Stimulated activated CD8-positive, alpha-beta memory T cell treated with anti-CD3 and anti-CD28 coated beads, Interleukin-15, amount 100 ng/mL, for 4 hours (primary cell): ENCODE measurements at places on chromosomes 3 and 15.

- no peak for DNase-seq
Measured at GRCh38 chr3:128011140-128011539, 41.1 kb upstream of the SEC61A1 start.

- DNase-seq, result no peak
Measured at GRCh38 chr15:96366526-96366877, 36.0 kb downstream of the NR2F2 start.

- DNase-seq, result no peak
Measured at GRCh38 chr3:25783661-25784512, 644 bp upstream of the NGLY1 start.

GRCh38 chr3:157130467-157131251, 29.3 kb downstream of the CCNL1 start:
- DNase-seq, result peak; percentile 51

DNA sequence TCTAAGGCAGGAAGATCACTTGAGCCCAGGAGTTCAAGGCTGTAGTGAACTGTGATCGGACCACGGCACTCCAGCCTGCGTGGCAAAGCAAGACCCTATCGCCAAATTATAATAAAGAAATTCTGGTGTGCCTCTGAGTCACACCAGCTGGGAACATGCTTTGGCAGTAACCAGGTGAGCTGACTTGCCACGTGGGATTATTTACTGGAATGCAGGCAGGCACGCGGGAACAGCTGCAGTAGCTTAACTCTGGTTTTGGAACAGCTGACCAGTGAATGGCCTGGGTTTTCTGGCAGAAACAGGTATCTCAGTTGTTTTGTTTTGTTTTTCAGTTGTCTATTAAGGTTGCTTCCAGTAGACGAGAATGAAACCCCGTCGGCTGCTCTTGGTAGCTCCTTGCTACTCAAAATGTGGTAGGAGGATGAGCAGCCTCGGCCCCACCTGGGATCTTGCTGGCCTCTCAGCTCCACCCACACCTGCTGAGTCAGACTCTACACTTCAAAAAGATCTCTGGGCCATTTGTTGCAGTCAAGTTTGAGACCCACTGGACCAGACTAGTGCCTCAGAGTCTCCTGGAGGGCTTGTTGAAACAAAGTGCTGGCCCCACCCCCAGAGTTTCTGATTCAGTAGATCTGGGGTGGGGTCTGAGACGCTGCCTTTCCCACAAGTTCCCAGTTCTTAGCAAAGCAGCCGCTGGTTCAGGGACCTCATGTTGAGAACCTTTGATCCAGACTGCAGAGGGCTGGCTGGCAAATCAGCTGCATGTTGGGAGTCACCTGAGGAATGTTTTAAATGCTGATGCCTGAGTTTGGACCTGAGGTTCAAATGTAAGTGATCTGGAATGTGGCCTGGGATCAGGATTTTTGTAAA, 26.6 kb downstream of the IDH2 start:
- no peak for DNase-seq

DNA sequence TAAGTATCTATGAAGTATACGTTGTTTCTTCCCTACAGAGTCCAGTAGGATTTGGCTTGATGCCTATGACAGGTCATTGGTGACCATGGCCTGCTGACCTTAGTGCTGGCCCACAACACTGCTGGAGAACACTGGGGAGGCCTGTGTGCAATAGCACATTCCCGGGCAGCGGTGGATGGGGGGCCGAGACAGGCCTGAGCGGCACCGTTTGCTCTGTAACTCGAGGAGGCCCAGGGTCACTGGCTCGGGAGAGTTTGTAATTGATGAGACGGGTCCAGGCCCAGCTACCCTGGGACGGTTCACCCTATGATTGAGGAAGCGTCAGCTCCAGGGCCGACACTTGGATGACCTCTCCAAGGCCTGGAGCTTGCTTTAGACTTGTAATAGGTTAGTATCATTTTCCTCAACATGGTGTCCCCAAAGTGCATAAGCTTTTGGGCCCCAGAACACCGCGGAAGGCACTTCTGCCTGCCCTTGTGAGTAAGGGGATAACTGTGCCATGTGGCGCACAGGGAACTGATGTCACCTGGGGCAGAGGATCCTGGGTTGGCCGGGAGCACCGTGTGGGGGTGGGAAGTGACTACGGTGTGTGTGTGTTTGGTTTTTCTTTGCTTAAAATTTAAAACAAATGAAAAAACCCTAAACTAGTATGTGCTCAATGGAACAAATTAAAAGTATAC, 12.0 kb downstream of the TRPM1 start:
- no peak for DNase-seq

- no peak for DNase-seq
Measured at GRCh38 chr15:90650117-90650955, 66.8 kb upstream of the BLM start.

- DNase-seq, result peak; percentile 48
Measured at GRCh38 chr3:196969660-196970546, 1.3 kb upstream of the PIGZ start.

DNA sequence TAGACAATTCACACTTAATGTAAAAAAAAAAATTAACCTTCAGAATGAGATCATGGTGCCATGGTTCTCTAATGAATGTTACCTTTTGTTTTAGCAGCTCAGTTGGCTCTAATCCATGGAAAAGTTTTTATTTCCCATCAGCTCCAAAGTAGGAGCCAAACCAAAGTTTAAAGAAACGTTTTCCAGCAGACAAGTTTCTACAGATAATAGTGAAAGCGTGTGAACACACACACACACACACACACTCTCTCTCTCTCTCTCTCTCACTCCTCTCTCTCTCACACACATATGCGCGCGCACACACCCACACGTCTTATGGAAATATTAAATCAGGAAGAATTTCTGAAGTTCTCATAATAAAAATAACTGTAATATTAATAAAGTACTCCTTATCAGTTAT, 46.9 kb downstream of the MBNL1 start:
- no peak for DNase-seq

DNA sequence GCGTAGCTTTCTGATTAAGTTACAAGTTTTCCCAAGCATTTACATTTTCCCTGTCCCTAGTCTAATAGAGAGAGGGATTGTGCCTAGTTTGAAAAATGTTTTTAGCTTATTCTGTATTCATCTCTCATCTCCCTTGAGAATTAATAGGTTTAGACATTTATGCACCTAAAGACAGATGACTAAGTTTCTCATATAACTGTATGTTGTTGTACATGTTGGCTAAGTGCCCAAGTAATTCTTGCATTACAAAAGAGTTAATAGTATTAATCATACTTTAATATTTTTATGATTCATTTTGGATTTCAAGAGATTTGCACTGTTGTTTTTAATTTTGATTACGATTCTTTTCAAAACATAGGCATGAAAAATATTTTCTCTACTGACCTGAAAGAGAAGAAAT, 109.0 kb upstream of the TBL1XR1 start:
- no peak for DNase-seq

DNA sequence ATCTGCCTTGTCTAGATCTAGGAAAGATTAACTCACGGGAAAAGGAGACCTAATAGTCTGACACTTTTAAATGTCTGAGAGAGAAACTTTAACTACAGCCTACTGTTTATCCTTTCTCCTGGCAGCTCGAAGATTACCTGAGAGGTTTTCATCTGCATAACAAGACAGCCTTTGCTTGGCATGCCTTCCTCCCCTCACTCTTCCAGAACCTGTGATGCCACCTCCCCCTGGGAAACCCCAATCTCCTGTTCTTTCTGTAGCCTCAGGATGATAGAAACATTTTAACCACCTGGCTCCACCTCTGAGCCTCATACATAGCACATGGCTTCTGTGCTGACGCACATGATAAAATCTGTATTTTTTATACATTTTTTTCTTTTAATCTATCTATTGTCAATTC, 420.8 kb downstream of the CNTN6 start:
- DNase-seq, result no peak
